ENCODE measurements at places on chromosomes 4 and X. TPM values are rescaled to one million over a fixed set of nuclear protein-coding genes. Genes with fewer than 3 reads are reported as not detected.

- DNase-seq: no peak
These were observed 119.6 kb downstream of the PAPSS1 start for GRCh38 chr4:107600436-107600835.

DNA sequence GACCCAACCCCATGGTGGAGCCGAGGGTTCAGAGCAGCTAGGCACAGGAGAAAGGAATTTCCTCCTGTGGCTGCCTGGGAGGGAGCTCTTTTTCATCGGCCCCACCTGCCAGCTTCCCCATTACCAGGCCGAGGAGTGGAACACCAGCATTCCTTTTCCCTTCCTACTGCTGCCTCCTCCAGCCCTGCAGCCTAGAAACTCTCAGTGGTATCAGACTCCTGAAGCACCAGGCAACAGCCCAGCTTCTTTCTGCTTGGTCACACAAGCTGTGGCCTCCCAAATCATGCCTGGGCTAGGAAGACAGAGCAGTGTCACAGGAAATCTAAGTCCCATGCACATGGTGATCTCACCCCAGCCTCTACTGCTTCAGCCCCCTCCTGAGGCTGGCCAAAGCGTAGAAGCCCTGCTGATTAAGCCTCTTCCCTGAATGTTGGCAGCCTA lies 30.1 kb downstream of the RTL5 start:
- DNase-seq: no peak

GRCh38 chr4:4913628-4914027 lies 54.2 kb downstream of the MSX1 start:
- DNase-seq: no peak

DNA sequence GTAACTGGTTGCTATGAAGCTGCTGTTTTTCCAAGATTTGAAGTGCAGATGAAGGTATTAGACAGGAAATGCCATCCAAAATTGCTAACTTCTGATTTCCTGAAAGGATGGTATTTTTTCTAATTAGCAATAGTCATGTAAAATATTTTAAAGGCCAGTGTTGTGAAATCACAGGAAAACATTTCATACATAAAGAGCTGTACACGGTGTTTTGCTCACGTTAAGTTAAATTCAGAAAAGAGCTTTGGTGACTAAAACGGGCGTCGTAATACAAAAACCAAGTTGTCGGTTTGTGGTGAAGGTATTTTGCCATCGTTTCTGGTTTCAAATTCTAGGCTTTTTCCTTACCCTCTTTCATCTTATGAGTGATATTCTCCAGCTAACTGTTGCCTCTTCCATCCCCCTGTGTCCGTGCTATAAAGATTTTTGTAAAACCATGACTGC lies 39.8 kb downstream of the AFF1 start:
- no peak for DNase-seq

DNA sequence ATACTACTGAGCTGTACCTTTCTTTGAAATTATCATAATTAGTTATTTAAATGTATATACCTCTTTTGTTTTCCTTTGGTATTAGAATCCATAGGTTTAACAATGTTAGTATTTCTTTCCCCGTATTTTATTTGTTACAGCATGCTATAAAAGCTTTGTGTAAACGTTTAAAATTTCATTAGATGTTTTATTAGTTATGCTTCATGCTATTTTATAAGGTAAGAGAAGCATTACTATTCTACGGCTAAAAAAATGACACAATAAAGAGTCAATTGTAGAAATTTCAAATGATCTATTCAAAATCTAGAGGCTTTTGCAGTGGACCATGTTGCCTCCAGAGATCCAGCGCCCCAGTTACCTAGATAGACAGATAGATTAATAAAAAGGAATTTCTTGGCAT lies 1203.3 kb upstream of the IGFBP7 start:
- DNase-seq: no peak

DNA sequence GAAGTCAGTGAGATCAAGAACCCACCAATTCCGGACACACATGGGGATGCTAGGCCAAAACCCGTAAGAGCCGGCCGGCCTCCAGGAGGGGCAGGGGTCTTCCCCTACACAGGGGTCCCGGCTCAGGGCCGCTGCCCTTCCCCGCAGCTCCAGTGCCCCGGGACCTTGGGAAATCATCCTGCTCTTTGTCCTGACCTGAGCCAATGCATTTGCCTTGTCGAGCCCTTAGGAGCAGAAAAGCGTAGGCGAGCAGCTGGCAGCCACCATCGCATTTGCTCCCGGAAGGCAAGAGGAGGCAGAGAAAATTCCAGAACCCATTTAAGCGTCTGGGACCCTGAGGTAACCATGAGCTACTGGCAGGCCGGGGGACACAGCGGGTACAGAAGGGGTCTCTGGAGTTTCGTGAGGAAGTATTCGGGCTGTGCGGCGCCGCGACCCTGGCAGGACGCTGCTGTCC lies 7.4 kb upstream of the TNIP2 start:
- no peak for DNase-seq

GRCh38 chr4:188781655-188782054 lies 642.4 kb downstream of the TRIML1 start:
- peak; percentile 3 for DNase-seq

DNA sequence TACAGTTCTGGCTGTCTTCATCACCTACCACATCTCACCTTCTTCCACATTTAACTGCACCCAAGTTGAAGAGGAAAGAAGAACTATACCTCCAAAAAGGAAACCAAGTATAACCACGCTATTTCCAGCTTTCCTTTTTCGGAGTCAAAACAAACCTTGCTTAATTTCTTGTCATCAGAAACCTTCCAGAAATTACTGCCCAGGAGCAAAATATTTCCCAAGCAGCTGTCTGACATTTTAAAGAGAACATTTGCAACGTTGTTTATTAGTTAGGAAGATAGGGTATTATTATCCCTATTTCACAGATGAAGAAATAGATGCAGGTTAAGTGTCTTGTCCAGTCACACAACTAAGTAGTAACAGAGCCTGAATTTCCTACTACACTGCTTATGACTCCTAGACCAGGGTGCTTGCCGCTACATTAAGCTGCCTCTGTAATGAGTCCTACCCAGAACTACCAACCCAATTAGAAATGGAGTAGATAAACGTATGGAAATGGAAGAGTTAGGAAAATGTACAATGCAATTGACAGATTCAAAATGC lies 2.2 kb upstream of the ACSL4 start:
- no peak for DNase-seq

DNA sequence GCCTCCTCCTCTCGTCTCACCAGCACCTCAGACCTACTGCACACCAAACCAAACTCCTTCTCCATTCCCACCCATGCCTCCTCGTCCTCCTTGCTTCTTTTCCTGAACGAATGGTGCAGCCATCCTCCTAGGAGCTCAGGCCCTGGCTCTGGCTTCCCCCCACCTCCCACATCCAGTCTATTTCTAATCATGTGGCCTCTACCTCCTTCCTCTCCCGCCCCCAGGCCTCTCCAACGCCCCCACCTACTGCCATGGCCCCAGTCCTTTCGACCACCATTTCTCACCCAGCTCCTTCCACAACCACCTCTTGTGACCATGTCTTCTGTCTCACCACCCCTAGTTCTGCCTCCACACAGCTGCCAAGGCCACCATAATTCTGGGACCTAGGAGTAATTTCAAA lies 127.1 kb downstream of the PJA1 start:
- DNase-seq: no peak

- DNase-seq: no peak
These were observed 4.3 kb upstream of the FGG start for GRCh38 chr4:154616731-154617130.

DNA sequence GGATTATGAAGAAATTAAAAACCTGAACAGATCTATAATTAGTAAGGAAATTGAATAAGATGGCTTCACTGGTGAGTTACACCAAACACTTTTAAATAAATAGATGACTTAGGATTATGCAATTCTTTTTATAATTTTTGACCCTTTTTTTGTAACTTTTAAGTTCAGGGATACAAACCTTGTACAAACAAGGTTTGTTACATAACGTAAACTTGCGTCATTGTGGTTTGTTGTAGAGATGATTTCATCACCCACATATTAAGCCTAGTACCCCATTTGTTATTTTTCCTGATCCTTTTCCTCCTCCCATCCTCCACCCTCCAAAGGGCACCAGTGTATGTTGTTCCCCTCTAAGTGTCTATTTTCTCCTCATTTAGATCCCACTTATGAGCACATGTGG lies 75.7 kb downstream of the CPEB2 start:
- no peak for DNase-seq

DNA sequence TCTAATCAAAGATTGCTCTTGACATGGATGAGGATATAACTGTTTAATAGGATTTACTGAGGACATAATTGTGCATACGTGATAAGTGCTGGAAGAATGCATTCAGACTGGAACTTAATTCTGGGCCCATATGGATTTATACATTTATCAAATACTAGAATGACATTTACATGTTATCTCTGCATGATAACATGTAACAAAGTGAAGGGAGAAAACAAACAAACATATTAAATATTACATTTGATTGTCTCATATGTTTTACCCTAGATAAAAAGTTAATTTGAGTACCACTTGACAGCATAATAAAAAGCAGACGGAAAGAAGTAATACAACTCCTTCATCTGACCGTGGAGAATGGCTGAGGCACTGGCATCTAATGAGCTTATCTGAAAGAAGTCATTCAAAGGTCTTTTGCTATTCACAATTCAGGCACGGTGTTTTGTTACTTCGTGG lies 297.8 kb downstream of the PPP3CA start:
- no peak for DNase-seq

- no peak for DNase-seq
These were observed 18.2 kb downstream of the HOPX start for GRCh38 chr4:56662782-56663468.

GRCh38 chr4:143251779-143252178 lies 67.1 kb downstream of the USP38 start:
- DNase-seq: no peak

GRCh38 chrX:20285511-20285910 lies 18.8 kb upstream of the RPS6KA3 start:
- no peak for DNase-seq

GRCh38 chrX:124239911-124240310 lies 92.5 kb upstream of the TEX13D start:
- DNase-seq: no peak

GRCh38 chrX:56805399-56805798 lies 76.4 kb downstream of the NBDY start:
- DNase-seq: no peak

GRCh38 chr4:22483551-22483981 lies 32.3 kb downstream of the ADGRA3 start:
- DNase-seq: no peak

DNA sequence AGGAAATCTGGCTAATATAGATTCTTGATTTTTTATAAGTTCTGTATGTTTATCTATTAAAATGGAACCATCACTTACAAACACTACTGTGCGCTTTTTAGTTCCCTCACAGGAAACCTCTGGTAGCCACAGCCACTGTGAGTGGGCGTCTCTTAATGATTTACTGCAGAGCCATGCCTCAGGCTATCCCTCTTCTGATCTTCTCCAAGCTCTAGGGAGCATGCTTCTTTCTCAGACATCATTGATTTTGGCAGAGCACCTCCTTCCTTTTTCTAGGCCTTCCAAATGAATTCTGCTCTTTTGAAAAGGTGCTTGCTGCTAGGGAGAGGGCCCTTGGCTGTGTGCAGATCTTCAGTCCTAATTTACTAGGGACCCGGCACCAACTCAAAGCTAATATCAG lies 61.1 kb upstream of the STS start:
- DNase-seq: no peak

- no peak for DNase-seq
These were observed 78.2 kb downstream of the SLC2A9 start for GRCh38 chr4:9942921-9943600.

GRCh38 chr4:182886205-182886604 lies 31.0 kb downstream of the DCTD start:
- DNase-seq: no peak

- no peak for DNase-seq
These were observed 348.8 kb downstream of the GBA3 start for GRCh38 chr4:23041501-23041900.

Gene DNAJB14
- total RNA-seq: 40.5 TPM

Gene ZXDA
- 9.2 TPM for total RNA-seq

Gene CFAP299
- not detected for total RNA-seq

Gene FABP2
- not detected for total RNA-seq

Gene DIPK2B
- total RNA-seq: 30.2 TPM

Gene OPRPN
- total RNA-seq: not detected

Gene SMIM31
- total RNA-seq: not detected

Gene SLC25A14
- total RNA-seq: 8.4 TPM

Gene CTSO
- total RNA-seq: 24.5 TPM

Gene NEXMIF
- total RNA-seq: 2.5 TPM

Gene CHRDL1
- total RNA-seq: 63.9 TPM

Gene AKAP14
- total RNA-seq: 0.41 TPM

Gene PARM1
- 29.5 TPM for total RNA-seq

Gene CFAP47
- 0.10 TPM for total RNA-seq

Gene TSPAN7
- total RNA-seq: 37.8 TPM

Gene CDKL2
- total RNA-seq: 1.1 TPM

Gene TLR1
- total RNA-seq: 7.7 TPM

Gene NXF2
- total RNA-seq: not detected

Gene NR3C2
- 35.4 TPM for total RNA-seq

Gene TMEM150C
- 6.4 TPM for total RNA-seq

Gene TMSB15C
- total RNA-seq: 4.0 TPM

Measured in tongue (tissue), 3 donors.